Stimulated activated CD8-positive, alpha-beta memory T cell treated with anti-CD3 and anti-CD28 coated beads, Interleukin-15, amount 100 ng/mL, for 24 hours (primary cell): ENCODE measurements at places on chromosomes 6 and 20.

DNA sequence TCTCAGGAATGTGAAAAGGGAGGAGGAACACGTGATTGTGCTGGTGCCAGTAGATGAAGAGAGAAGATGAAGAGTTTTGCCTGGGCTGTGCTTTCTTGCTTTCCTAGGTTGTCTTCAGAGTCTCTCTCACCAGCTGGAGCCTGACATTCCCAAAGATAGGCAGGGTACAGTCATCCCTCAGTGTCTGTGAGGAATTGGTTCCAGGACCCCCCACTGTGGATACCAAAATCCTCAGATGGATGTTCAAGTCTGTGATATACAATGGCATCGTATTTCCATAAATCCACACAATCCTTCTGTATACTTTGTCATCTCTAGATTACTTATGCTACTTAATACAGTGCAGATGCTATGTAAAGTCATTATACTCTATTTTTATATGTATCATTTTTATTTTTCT lies 113.5 kb downstream of the SAMD5 start:
- no peak for DNase-seq

DNA sequence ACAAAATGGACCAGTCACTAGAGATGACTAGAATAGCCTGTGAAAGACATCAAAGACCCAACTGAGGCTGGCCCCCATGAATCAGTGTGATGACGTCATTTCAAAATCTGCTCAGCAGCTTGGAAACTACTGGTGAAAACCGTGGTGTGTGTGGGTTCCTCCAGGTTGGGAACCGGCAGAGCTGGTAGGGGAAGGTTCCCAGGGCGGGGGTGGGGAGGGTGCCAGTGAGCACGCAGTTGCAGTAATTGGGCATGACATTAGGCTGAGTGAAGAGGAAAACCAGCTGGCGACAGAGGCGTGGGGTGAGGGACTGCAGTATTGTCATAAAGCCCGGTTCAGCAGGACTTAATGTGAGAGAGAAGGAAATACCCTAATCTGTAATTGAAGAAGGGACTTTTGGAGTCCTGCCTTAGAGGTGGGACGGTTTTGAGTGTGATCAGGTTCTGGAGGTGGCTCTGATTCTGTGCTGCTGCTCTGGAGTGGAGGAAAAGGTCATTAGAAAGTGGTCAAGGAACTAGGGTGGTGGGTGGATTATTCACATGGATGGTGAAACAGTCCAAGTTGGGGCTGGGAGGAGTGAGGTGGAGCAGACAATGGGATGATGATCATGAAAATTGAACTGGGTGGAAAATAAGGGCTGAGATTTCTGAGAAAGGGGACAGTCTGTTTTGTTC lies 52.0 kb upstream of the MTHFD1L start:
- no peak for DNase-seq

DNA sequence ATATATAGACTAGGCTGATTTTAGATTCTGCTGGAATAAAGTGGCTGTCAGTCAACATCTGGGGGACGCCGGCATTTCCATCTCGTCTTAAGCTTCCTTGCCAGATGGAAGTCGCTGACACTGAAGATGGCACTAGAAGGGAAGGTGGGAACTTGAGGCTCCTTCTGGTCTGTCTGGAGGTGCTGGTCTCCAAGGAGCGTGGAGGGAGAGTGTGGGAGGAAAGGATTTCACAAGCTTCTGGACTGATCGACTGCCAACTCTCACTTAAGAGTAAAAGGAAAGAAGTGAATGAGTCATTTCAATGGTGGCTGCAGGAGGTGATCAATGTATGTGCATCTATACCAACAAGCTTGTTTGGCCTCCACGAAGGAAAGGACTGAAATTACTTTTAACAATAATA lies 40.4 kb downstream of the DUSP22 start:
- no peak for DNase-seq

DNA sequence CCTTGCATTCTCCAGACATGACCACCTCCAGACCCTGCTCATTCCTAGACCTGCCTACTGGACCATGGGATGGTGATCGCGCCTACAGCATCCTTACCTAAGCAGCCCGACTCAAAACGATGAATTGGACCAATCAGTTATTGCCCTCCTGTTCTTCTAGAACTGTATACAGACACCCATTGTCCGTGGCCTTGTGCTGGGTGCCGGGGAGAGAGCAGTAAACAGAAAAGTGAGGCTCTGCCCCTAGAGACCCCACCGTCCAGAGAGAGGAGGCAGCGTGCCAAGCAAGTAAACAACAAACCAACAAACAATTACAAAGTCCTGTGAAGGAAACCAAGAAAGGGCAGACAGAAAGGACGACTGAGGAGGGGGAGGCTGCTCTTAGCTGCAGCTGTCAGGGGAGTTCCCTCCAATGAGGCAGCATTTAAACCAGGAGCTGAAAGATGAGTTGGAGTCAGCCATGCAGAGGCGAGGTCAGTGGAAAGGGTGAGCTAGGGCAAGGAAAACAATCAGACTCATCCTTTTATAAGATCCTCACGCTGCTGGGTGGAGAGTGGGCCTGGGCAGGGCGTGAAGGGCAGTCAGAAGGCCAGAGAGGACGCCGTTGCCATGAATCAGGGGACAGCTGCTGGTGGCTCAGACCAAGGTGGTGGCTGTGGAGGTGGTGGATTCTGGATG lies 37.6 kb upstream of the BLCAP start:
- DNase-seq, result no peak

DNA sequence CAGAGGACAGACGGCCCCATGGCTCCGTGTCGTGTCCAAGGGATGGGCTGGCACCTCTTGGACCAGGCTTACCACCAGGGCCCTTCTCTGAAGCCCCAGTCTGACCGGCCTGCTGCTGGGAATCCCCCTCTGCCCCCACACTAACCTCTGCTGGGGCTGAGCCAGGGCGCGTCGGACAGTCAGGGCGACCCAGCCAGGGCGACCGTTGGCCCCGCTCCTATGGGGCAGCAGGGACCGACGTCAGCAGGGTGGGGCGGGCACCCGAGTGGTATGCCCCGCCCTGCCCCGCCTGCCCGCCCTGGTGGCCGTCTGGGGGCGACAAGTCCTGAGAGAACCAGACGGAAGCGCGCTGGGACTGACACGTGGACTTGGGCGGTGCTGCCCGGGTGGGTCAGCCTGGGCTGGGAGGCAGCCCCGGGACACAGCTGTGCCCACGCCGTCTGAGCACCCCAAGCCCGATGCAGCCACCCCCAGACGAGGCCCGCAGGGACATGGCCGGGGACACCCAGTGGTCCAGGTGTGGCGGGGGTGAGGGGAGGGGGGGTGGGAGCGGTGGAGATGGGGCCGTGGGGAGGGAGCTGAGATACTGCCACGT lies at the start of gene SLC17A9:
TSS of gene SLC17A9 (plus strand) at position 337 of the 595 bp plus-strand sequence. CDS start at position 459, 122 bp downstream.
- no peak for DNase-seq

GRCh38 chr6:5086294-5086890 lies 1.3 kb downstream of the PPP1R3G start:
- DNase-seq, result no peak

GRCh38 chr6:158439255-158439654 lies 120.6 kb upstream of the TMEM181 start:
- no peak for DNase-seq

DNA sequence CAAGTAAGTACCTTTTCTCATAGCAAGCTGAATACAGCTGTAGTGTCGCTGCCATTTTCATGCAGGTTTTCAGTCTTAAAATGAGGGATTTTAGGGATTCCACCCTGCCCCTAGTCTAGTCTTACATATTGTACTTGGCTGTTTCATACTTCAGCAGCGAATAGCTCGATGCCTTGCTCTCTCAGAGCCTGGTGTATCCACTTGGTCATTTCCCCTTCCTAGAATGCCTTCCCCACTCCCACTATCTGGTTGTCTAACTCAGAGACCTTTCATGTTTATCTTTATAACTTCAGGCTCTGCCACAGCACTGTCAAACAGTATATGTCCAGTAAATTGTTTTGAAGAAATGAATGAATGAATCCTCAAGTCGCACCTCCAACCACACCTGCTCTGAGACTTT lies 21.1 kb upstream of the IPCEF1 start:
- DNase-seq, result no peak

- no peak for DNase-seq
Observed at GRCh38 chr6:142446168-142446567, 144.4 kb downstream of the ADGRG6 start.

DNA sequence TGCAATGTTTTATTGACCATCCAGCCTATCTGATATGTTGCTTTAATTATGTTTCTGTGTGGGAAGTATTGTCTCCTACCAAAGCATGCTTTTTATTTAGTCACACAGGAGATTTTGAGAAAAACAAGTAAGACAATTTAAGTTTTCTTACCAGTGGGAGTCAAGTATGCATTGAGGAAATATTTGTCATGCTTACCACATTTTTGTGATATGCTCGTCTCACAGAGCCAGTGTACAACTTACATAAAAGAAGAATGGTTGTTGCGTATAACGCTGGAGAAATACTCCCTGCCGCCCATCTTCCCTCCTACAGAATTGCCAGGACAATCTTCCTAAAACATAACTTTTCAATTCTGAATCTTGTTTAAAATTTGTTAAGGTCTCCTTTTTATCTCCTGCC lies 37.1 kb upstream of the FILIP1 start:
- no peak for DNase-seq
